ENCODE measurements at places on chromosomes 3 and 15.

DNA sequence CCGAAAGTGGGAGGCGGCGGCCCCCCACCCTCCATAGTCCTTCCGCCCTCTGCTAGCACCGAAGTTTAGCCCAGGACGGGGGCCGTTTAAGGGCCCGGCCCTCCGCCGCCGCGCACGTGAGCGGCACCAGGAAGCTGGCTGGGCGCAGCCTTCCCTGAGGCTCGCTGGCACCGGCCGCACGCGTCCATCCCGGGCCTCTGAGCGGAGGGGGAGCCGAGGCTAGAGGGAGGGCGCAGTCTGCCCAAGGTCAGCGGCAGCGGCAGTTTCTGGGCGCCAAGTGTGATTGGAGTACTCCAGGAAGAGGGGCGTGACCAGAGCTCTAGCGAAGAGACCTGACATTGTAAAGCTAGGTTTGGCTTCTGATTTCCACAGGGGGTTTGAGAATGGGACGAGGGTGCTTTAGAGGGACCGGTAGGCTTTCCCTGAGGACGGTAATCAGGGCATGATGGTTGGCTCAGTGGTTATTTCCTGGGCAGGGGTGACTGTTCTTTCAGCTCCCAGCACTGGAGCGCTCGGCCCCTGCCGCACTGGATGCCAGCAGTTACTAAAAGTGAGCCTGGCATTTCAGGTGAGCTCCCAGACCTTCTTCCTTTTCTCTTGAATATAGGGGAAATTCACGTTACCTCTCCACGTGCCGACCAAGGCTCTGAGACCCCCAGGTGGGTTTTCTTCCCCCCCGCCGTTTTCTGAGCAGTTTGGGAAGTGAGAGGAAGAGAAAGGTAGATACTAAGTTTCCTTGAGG lies 853 bp downstream of the TEX264 start:
- no peak for DNase-seq

DNA sequence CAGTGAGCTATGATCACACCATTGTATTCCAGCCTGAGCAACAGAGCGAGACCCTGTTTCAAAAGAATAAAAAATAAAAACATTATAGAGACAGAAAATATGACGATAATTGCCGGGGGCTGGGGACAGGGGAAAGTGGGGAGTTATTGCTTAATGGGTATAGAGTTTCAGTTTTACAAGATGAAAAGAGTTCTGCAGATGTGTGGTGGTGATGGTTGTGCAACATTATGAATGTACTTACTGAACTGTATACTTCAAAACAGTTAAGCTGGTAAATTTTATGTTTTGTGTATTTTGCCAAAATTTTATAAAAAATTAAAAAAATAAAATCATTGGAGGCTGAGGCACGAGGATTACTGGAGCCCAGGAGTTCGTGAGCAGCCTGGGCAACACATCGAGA lies 24.8 kb upstream of the ZNF774 start:
- DNase-seq: no peak

DNA sequence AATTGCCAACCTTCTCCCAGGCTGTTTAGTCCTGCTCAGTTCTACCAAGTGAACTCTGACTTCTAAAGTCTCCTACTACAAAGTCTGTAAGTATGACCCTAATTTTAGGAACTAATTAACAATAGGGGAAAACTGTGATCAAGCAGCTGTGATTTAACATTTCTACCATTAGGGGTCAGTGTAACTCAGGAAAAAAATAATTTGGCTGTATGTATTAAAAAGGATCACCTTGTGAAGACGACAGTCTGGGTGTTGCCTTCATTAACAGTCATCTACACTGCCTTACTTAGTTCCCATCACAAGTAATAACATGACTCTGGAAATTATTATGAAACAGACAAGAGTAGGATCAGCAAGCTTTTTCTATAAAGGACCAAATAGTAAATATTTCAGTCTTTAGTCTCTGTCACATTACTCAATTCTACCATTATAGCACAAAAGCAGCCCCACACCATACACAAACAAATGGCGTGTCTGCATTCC lies 4.2 kb upstream of the NPHP3 start:
- no peak for DNase-seq

DNA sequence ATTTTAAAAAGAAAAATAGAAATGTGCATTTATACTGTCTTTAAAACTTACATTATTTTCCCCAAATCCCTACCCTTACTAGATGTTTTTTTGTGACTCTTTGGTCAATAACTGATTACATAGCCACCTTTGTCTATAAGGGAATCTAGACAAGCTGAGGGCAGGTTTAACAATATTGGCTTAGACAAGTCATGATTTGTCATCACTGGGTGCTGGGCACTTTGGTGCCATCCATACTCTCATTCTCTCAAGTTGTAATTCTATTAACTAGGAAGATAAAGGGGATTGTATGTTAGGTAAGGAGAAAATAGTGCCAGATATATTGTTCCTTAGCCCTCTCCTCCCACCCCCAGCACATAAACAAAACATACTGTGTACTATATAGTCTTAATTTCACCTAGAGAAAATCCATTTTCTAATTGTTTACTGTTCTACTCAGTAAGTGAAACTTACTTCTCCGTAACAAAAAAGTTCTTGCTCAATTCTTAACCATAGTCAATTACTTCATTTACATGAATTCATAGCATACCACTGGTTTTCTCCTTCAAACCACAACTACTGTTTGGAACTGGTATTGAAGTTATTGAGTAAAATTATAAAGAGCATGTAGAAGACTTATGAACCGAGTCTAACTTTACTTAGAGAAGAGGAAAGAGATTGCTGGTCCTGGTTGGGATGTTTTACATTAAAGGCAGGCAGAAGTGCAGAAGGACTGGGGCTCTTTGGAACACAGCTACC lies 877.1 kb downstream of the PDCD6IP start:
- no peak for DNase-seq

GRCh38 chr3:95148107-95148506 lies 1085.2 kb downstream of the NSUN3 start:
- DNase-seq: no peak

GRCh38 chr15:67090297-67091070 lies 25.1 kb downstream of the SMAD3 start:
- no peak for DNase-seq

All from activated naive CD4-positive, alpha-beta T cell (primary cell).